Karpas-422 (cell line): ENCODE measurements at places on chromosomes 2 and 18.

DNA sequence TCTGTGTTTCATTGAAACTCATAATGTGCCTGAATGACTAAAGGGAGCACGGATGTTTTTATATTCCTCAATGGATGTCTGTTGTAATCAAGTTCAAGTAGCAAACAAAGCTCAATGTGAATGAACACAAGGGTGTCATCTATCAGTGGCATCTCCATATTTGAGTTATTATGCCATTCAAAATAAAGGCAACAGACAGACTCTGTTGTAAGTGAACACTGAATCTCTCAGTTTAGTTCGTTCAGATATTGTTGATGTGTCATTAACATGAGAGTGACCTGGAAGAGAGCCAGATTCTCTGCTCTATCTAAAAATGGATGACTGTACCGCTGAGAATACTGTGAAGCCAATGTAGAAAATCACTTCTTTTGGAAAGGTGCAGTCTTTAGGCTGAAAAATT, 118.7 kb downstream of the NUP35 start:
- H3K36me3 ChIP-seq, result no peaks in the 10 kb centered on the region
- no peaks in the 10 kb centered on the region for H3K4me1 ChIP-seq
- no peak overlapping the region for H3K27ac ChIP-seq
- DNase-seq, result no peak

GRCh38 chr2:7119132-7119835, 202.1 kb downstream of the RNF144A start:
- no peaks in the 10 kb centered on the region for H3K27me3 ChIP-seq
- H3K4me1 ChIP-seq, result no peaks in the 10 kb centered on the region
- peak; percentile 70 for DNase-seq
- H3K4me3 ChIP-seq, result no peak overlapping the region
- no peaks in the 10 kb centered on the region for H3K36me3 ChIP-seq
- H3K27ac ChIP-seq, result no peak overlapping the region

DNA sequence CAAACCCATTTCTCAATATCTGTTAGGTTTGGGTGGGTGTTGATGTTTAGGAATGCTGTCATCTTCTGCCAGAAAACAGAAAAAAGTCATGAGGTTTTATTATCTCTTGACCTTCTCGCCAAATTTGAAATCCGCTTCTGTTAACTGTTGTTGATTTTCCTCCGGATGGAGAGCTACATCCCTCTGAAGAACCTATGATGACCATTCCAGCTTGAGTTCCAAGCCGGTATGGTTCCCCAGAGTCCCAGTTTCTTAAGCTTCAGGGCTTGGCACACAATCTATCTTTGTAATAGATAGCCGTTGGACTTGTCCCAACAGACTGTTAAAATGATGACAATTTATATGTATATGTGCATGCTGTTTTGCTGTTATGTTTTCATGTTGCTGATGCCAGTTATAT, 1201.0 kb downstream of the LRP1B start:
- H3K27me3 ChIP-seq, result no peaks in the 10 kb centered on the region
- no peak overlapping the region for H3K27ac ChIP-seq
- H3K4me1 ChIP-seq, result no peaks in the 10 kb centered on the region
- no peak for DNase-seq
- no peak overlapping the region for H3K4me3 ChIP-seq
- no peaks in the 10 kb centered on the region for H3K36me3 ChIP-seq

- H3K27ac ChIP-seq, result no peak overlapping the region
- H3K4me3 ChIP-seq, result no peak overlapping the region
- DNase-seq, result no peak
- H3K36me3 ChIP-seq, result no peaks in the 10 kb centered on the region
These were observed 22.5 kb upstream of the ACVR1 start for GRCh38 chr2:157898591-157898996.

GRCh38 chr2:224196810-224197209, 157.7 kb upstream of the SERPINE2 start:
- H3K27ac ChIP-seq, result no peak overlapping the region
- DNase-seq, result no peak
- H3K4me1 ChIP-seq, result peaks cover 4% of the 10 kb centered on the region

GRCh38 chr2:164917296-164917903, 37.9 kb downstream of the SLC38A11 start:
- H3K4me3 ChIP-seq, result no peak overlapping the region
- H3K36me3 ChIP-seq, result no peaks in the 10 kb centered on the region
- H3K27ac ChIP-seq, result no peak overlapping the region

- DNase-seq, result no peak
- H3K27me3 ChIP-seq, result no peaks in the 10 kb centered on the region
- no peak overlapping the region for H3K4me3 ChIP-seq
- no peaks in the 10 kb centered on the region for H3K36me3 ChIP-seq
These were observed 1563.1 kb downstream of the LRP1B start for GRCh38 chr2:140567734-140568133.
